Lower lobe of right lung (tissue), 2 donors: ENCODE measurements at places on chromosomes 1 and 21.

DNA sequence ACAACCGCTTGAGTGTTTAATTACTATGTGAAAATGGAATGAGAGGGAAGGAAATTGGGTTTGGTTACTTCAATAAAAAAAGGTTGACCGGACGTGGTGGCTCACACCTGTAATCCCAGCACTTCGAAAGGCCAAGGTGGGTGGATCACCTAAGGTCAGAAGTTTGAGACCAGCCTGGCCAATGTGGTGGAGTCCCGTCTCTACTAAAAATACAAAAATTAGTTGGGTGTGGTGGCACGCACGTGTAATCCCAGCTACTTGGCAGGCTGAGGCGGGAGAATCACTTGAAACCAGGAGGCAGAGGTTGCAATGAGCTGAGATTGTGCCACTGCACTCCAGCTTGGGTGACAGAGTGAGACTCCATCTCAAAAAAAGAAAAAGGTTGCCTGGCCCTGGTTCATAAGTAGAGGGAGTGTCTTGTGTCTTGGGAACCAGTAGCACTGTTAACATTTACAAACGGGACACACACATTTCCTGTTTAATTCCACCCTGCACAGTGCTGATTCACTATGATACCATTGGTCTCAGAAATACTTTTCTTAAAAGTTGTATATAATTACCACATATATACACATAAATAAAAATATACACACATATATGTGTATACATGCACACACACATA is 27.6 kb upstream of the CLDN14 start:
- no peak for DNase-seq

- DNase-seq, result peak; percentile 59
Measured at GRCh38 chr21:14520535-14520934, 25.6 kb downstream of the SAMSN1 start.

DNA sequence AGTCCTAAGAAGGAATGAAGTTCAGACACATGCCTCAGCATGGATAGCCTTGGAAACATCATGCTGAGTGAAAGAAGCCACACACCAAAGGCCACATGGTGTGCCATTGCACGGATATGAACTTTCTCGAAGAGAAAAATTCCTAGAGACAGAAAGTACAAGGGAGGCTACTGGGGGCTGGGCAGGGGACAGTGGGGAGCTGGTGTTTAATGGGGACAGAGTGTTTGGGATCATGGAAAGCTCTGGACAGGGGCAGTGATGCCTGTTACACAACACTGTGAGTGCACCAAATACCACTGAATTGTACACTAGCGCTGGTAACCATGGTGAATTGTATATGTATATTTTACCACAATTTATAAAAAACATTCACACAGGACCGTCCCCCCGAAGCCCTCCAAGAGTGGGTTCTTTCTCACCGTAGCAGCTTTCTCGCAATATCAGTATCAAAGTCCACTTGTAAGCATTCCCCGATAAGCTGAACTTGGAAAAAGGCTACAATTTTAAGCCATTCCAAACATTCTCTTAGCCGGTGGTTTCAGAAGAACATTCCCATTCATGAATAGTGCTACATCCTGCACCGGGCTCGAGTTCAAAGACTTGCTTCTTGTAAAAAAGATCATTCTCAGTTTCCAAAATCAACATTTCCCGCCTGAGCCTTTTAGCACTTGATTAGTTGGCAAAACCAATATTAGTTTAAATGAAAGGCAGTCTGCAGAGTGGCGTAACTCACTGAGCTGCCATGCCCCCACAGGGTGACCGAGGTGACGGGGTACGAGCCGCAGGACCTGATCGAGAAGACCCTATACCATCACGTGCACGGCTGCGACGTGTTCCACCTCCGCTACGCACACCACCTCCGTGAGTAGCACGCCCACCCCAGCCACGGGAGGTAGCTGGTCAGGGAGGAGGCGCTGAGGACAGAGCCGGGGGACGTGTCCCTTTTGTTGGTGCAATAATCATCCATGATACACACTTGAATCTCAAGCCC is 31.7 kb downstream of the SIM2 start:
- DNase-seq, result no peak

DNA sequence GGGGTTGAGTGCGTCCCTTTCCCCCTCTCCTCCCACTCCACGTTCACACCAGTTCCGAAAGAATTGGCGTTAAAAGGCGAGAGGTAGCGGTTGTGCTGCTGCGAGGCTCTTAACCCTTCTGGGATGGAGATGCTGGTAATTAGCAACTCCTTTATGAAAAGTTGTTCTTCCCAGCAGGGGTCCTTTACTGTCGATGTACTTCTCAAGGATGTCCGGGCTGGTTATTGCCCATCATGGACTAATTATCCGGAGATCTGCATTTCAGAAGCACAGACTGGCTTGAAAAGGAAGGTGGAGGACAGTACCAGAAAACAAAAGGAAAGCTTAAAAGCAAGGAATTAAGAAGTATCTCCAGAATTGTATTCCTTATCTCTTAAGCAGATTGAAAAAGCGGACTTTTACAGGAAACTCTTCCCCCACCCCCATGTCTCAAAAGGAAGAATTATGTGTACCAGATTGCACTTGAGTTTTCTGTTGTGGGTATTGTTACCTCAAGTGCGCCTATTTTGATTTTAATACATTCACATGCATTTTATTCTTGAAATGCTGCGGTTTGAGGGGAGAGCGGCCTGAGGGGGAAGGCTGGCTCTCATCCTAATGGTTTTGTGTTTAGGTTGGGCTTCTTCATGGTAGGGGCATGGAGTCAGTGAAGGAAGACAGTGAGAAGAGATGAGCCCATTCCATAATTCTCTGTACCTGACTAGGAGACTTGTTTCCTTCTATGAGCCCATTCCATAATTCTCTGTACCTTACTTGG is 1.5 kb downstream of the AK4 start:
- DNase-seq, result no peak

GRCh38 chr1:172670316-172670715 is 11.4 kb downstream of the FASLG start:
- no peak for DNase-seq

DNA sequence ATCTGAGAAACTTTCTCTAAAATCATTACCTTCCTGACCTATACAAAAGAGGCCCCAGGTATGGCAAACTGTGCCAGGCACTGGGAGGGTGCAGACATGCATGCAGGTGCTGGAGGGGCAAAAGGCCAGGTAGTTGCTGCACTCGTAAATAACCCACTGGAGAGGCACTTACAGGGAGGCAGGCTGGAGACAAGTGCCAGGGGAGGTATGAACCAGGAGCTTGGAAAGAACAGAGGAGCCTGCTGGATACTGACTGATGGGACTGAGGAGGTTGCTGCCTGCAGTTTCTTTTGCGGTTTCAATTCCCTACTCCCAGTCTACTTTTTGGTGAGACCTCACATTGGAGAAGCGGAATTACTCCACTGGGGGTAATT is 113.9 kb downstream of the DSCAM start:
- DNase-seq, result no peak

DNA sequence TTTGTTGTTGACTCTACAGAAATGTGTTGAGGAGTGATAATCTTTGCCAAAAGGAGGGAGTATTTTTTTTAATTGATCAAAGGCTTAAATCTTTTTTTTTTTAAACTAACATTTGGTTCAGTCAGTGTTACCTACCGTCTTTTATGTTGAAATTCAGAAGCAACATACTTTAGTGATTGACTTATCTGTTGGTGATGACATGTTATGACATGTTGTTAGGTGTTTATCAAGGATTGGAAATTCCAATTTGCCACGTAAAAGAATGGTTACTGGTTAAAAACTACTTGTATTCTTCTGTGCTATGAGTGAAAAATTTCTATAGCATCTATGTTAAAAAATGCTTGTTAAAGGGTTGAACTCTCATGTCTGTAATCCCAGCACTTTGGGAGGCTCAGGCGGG is 61.2 kb downstream of the DNM3 start:
- no peak for DNase-seq

GRCh38 chr1:151837197-151837596 is 2.4 kb downstream of the C2CD4D start:
- DNase-seq, result no peak

GRCh38 chr1:166944186-166944967 is 31.0 kb downstream of the ILDR2 start:
- no peak for DNase-seq

- no peak for DNase-seq
Measured at GRCh38 chr1:56712150-56712549, 67.0 kb downstream of the PRKAA2 start.

- DNase-seq, result no peak
Measured at GRCh38 chr21:46009951-46010705, 28.6 kb downstream of the COL6A1 start.

DNA sequence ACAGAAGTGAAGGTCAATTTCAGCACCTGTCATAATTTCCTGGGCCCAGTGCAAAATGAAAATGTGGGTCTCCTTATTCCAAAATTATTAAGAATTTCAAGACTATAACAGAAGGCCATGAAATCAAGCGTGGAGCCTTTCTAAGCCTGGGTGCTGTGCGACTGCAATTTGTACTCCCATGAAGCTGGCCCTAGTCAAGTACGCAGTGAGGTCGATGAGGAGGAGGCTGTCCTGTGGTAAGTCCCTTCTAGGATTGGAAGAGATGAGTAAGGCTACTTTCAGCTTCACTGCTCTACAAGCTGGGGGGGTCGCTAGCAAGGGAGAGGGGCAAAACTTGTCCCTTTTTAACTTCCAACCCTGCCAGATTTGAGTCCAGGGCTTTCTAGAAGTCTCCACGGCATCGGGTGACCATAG is 410 bp upstream of the NUDC start:
- no peak for DNase-seq

DNA sequence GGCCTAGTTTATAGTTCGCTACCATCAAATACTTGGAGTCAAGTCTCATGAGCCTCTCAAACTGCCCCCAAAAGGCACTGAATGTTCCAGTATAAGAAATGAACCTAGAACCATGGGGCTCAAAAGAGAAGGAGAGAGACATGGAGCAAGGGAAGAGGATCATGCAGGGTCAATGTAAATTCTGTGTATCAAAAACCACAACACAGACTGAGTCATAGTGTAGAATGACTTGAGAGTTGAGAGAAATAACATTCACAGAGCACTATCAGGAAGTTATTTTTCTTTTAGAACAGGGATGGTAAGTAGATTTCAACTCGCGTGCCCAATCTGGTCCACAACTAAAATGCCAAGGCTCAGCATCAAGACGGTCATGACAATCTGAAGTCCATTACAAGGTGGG is 59.8 kb downstream of the GNG12 start:
- DNase-seq, result no peak

GRCh38 chr1:28127617-28128257 is 39.3 kb upstream of the EYA3 start:
- DNase-seq, result no peak
